ENCODE measurements at places on chromosomes 12 and 14. TPM values are rescaled to one million over a fixed set of nuclear protein-coding genes. Genes with fewer than 3 reads are reported as not detected.

- DNase-seq, result no peak
Measured at GRCh38 chr12:18794000-18794399, 56.1 kb downstream of the CAPZA3 start.

DNA sequence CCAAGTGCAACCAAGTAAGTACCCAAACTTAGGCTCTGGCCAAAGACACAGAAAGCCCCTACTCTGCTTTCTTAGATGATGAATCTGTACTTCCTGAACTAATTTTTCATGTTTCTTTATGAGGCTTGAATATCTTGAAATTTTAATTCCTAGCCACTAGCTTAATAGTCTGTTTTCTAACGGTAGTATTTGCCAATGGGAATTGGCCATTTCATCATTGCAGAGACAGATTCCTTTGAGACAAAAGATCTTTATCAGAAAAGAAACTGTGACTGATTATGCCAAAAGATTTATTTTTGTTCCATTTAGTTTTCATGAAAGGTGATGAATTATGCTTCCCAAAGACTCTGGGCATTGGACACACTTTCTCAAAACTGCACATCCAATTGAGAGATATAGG is 48.7 kb downstream of the DAD1 start:
- DNase-seq, result no peak

SLIRP gene
- 46.8 TPM for total RNA-seq

TPH2 gene
- total RNA-seq, result not detected

ZNF385A gene
- total RNA-seq, result 4.7 TPM
